ENCODE measurements at places on chromosomes 2 and 18.
A peak's percentile ranks its signal among the peaks of the same experiment; 100 is the strongest.

DNA sequence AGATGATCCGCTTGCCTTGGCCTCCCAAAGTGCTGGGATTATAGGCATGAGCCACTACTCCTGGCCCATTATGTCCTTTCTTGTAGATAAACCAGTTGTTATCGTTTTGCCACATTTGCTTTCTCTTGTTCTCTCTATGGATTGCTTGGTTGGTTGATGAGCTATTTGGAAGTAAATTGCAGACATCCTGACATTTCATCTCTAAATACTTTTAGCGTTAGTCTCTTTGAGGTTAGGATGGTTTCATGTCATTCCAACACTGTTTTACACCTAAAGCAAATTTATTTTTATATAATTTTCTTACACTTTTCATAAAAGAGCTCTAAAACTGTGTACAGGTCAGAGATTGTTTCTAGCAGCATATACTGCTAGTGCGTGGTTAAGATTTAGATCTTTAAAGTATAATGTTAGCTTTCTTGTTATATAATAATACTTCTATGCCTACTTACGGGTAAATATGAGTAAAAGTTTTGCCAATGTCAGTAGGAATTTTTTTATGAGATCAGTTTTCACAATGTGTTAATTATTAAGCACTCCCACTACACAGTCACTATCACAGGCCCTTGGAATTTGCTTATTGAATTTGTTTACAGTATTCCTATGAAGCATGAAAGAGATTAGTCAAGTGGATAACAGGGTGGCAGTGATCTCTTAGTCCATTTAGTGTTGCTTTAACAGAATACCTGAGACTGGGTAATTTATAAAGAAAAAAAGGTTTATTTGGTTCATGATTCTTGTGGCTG is 10.3 kb downstream of the POLI start:
- DNase-seq, result peak; percentile 99

GRCh38 chr2:179302764-179303571 is 38.3 kb upstream of the SESTD1 start:
- DNase-seq, result no peak

DNA sequence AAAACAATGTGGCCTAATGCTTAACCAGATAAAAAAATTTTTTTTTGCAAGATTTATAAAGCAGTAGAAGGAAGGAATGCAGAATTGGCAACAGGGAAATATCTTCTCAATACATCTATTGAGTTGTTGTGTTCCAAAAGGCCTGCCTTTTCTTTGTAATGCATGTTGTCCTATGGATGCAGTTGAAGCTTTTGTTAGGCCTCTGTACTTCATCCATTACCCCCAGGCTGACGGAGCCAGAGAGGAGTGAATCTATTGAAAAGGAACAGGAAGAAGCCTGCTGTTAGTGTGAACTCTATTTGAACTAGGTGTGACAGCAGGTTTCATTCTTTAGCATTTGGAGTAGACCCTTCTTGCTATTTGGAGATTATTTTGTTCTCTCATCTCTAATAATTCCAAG is 56.5 kb downstream of the MTX2 start:
- DNase-seq, result no peak

DNA sequence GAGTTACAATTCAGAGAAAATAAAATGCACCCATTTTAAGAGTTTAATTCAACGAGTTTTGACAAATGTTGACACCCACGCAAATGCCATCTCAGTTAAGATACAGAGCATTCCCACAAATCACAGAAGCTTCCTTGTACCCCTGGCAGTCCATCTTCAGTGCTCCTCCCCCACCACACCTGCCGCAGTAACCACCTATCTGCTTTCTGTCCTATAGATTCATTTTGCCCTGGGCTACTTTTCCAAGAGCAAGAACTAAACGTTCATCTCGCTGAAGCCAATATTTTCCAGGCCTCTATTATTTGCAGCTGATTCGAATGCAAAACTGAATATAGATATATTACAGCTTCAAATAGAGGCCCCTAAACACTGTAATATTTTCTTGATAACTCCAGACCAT is 13.4 kb upstream of the HPCAL1 start:
- DNase-seq, result no peak

DNA sequence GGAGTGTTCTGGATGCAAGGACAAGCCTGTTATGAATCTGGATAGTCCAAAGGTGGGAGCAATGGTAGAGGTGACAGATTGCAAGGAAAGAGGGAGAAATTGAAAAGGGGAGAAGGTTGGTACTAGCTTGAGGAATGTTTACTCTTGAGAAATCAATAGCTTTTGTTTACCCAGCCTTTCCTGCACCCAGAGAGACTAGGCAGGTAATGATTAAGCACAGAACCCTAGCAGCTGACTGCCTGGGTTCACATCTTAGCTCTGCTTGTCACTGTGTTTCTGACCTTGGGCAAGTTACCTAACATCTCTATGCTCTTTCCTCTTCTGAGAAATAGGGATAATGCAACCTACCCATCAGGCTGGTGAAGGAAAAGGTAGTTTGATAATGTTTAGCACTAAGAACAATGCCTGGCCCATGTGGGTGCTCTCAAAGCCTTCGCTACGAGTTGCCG is 178.6 kb downstream of the MGAT5 start:
- peak; percentile 64 for DNase-seq

DNA sequence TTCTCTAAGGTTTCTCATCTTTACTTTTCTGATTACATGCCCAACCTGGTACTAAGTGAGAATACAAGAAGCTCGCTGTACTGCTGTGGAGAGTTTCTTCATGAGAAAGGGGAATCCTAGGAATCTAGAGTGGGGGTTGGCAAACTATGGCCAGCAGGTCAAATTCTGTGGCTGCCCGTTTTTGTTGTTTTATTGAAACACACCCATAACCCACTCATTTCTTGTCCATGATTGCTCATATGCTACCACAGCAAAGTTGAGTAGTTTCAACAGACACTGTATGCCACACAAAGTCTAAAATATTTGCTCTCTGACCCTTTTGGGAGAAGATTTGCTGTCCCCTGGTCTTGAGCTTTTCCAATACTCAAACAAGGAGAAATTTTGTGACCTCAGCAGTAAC is 58.8 kb downstream of the C2orf74 start:
- DNase-seq, result peak; percentile 55

Data from kidney glomerular epithelial cell (primary cell).